Kidney (tissue), 22 donors: ENCODE measurements at places on chromosomes 6 and 20. TPM values are rescaled to one million over a fixed set of nuclear protein-coding genes. Genes with fewer than 3 reads are reported as not detected.
A peak's percentile ranks its signal among the peaks of the same experiment; 100 is the strongest.

- DNase-seq = no peak
- H3K4me3 ChIP-seq = no peak overlapping the region
- H3K27me3 ChIP-seq = no peaks in the 10 kb centered on the region
- H3K36me3 ChIP-seq = no peaks in the 10 kb centered on the region
Observed at GRCh38 chr20:24147961-24148360, 159.4 kb upstream of the GGTLC1 start.

DNA sequence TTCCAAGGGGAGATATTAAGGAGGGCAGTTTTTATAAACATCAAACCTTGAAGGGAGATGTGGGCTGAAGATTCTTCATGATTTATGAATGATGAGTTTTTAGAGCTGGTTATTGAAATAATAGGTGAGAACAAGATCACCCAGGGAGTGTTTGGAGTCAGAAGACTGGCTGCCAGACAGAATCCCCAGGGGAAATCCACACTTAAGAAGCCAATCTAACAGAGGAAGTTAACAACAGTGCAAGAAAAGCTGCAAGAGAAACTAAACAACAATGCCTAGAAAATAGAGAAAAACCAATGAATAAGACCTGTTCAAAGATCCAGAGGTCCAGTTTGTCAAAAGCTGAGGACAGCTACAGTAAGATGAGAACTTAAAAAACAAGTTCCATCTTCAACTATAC, 167.9 kb upstream of the MAN1A1 start:
- no peaks in the 10 kb centered on the region for H3K4me1 ChIP-seq
- H3K36me3 ChIP-seq = no peaks in the 10 kb centered on the region
- DNase-seq = no peak
- H3K27ac ChIP-seq = no peak overlapping the region
- no peak overlapping the region for H3K4me3 ChIP-seq

DNA sequence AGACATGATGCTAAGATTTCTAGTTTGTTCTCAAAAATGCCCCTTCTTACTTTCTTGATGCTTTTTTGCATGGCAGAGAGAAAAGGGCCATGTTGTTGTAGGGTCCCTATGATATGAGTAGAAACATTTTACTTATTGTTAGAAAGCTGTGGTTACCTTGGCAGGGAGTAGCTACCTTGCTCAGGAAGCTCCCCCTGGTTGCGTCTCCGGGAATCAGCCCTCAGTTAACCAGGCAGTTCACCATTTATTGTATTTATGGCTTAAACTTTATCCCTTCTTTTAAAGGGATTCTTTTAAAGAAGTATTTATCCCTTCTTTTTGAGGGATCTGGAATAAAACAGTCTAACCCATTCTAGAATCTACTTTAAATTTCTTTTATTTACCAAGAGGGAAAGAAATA, 113.9 kb upstream of the PROKR2 start:
- H3K4me3 ChIP-seq = no peak overlapping the region
- no peaks in the 10 kb centered on the region for H3K27me3 ChIP-seq
- no peaks in the 10 kb centered on the region for H3K4me1 ChIP-seq
- no peak for DNase-seq
- H3K27ac ChIP-seq = no peak overlapping the region

DNA sequence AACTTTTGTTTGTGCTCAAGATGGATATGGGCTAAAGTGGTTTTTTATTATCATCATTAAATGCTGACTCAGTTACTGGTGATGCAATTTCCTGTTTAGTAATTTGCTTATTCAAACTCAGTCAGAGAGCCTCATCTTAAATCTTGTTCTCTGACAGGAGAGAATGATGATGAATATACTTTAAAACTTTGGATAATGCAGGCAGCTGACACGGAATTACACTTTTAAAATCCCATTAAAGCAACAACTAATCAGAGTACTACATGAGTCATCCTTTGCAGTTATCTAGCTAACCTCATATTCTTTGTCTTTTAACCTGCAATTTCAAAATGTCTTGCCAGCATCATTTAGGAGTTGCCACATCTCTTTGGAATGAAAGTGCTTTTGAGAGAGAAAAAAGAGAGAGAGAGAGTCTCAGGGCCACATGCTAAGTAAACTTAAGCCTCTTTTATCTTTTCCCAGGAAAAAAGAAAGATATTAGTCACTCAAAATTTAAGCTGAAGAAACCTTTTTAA, 9.2 kb upstream of the C6orf141 start:
- H3K27ac ChIP-seq = no peak overlapping the region
- no peak for DNase-seq
- H3K4me3 ChIP-seq = no peak overlapping the region
- H3K27me3 ChIP-seq = no peaks in the 10 kb centered on the region
- H3K4me1 ChIP-seq = no peaks in the 10 kb centered on the region

GRCh38 chr6:132695773-132696172, 18.1 kb downstream of the VNN1 start:
- no peak overlapping the region for H3K4me3 ChIP-seq
- H3K27ac ChIP-seq = no peak overlapping the region
- no peaks in the 10 kb centered on the region for H3K27me3 ChIP-seq
- H3K36me3 ChIP-seq = no peaks in the 10 kb centered on the region
- H3K4me1 ChIP-seq = no peaks in the 10 kb centered on the region
- DNase-seq = no peak

DNA sequence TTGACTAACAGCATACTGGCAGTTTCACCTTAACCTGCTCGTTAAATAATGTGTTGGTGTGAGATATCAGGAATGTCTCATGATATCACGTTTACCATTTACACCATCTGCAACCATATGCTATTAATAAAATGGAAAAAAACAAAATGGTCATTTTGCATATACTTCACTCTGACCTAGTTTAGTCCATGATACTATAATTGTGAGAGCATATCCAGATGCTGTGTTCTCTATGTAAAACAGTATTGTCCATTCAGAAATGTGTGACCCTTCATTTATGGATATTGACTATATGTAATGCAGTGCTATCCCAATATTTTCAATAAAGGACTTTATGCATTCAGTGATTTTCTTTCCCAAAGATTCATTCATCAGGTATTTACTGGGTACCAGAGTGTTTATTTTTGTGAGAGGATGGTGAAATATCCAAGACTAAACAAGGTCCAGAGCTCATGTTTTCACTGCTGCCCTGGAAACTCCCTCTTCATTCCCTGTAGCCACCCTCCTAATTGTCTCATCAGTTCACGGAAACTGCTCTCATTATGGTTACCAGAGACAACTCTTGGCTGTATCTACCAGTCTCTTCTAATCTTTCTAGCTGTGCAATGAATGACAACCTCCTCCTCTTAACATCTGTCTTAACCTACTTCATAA, 25.7 kb upstream of the HINT3 start:
- H3K27me3 ChIP-seq = no peaks in the 10 kb centered on the region
- H3K4me1 ChIP-seq = no peaks in the 10 kb centered on the region
- peaks cover 17% of the 10 kb centered on the region for H3K36me3 ChIP-seq

GRCh38 chr20:58889334-58889760, 36.8 kb downstream of the GNAS start:
- no peak overlapping the region for H3K27ac ChIP-seq
- H3K36me3 ChIP-seq = no peaks in the 10 kb centered on the region
- no peaks in the 10 kb centered on the region for H3K27me3 ChIP-seq
- H3K4me3 ChIP-seq = peak overlapping the region; percentile 16
- no peak for DNase-seq
- H3K4me1 ChIP-seq = peaks cover 3% of the 10 kb centered on the region

- no peak for DNase-seq
- no peaks in the 10 kb centered on the region for H3K27me3 ChIP-seq
- no peak overlapping the region for H3K4me3 ChIP-seq
- no peaks in the 10 kb centered on the region for H3K36me3 ChIP-seq
- H3K4me1 ChIP-seq = no peaks in the 10 kb centered on the region
Observed at GRCh38 chr6:11606332-11606731, 68.8 kb downstream of the TMEM170B start.

- no peak overlapping the region for H3K27ac ChIP-seq
- no peak overlapping the region for H3K4me3 ChIP-seq
- no peaks in the 10 kb centered on the region for H3K36me3 ChIP-seq
- H3K27me3 ChIP-seq = no peaks in the 10 kb centered on the region
Observed at GRCh38 chr6:11636121-11636520, 98.6 kb downstream of the TMEM170B start.

DNA sequence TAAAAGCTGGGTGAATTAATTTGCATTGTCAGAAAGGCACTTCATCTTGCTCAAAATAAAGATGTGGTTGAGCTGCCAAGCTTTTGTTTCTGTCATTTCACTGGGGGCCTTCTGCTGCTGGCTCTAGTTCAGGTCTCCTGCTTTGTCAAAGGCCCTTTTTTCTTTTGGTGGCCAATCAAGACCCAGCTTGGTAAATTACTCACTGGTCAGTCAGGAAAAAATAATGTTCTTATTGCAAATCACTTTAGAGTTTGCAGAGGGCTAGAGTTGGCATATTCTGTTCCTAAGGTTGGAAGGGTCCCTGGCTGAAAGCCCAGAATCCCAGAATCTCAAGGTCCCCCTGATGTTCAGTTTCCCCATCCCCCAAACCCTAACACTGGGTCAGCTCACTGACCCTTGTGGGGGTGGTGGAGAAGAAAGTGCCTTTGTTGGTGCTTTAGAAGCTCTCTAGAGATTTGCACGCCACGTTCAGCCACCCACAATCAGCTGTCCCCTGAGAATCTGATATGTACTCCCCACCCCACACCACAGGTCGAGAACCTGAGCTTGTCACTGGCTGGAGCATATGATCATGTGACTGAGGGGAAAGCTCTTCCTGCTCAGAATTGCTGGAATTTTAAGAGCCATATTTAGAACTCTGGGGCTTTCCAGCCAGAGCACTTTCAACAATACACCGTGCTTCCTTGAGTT, 21.7 kb upstream of the BNIP5 start:
- H3K27me3 ChIP-seq = no peaks in the 10 kb centered on the region
- H3K4me1 ChIP-seq = no peaks in the 10 kb centered on the region
- H3K36me3 ChIP-seq = no peaks in the 10 kb centered on the region
- H3K4me3 ChIP-seq = no peak overlapping the region
- DNase-seq = no peak
- peak overlapping the region; percentile 37 for H3K27ac ChIP-seq

- peak overlapping the region; percentile 9 for H3K4me3 ChIP-seq
- no peaks in the 10 kb centered on the region for H3K36me3 ChIP-seq
- H3K27ac ChIP-seq = no peak overlapping the region
- H3K4me1 ChIP-seq = no peaks in the 10 kb centered on the region
- no peak for DNase-seq
Observed at GRCh38 chr6:54718541-54719023, 128.0 kb upstream of the FAM83B start.

GRCh38 chr6:120587381-120587780, 746.9 kb downstream of the TBC1D32 start:
- H3K4me1 ChIP-seq = no peaks in the 10 kb centered on the region
- no peak overlapping the region for H3K27ac ChIP-seq
- no peaks in the 10 kb centered on the region for H3K27me3 ChIP-seq
- no peaks in the 10 kb centered on the region for H3K36me3 ChIP-seq

DNA sequence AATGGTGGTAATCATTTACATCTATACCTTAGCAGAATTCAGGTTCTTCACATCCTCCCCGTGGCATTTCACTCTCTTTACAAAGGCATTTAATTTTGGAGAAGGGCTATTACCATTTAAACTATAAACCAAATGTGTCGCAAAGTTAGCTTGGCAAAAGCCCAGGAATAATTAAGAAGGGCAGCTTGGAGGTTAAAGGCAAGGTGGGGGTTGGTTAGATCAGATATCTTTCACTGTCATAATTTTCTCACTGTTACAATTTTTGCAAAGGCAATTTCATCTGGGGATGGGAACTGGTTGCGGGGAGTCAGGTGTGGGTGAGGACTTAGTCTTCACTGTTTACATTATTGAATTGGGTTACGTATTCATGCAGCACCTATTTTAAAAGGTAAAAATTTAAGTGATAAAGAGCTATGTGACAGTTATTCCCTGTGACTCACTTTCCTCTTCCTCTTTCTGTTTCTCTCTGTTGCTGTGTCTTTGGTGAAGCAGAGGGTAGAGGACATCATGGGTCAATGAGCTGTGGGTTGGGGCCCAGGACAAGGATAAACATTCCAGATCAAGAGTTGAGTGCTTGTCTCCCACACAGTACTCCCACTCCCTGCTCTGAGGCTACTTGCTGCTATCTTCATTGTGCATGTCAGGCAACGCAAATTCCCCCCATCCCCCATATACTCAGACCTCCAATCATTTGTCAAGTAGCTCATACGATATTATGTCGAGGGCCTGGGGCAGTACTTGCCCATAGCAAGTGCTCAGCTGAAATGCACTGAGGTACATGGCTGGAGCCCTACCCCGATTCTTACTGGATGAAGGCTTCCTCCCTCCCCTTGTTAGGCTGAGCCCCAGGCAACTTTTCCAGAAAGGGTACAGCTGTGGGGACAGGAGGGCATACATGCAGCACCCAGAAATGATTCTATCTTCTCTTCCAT, 223.1 kb upstream of the MYLIP start:
- no peaks in the 10 kb centered on the region for H3K27me3 ChIP-seq
- H3K27ac ChIP-seq = no peak overlapping the region
- H3K4me1 ChIP-seq = peaks cover 2% of the 10 kb centered on the region

DNA sequence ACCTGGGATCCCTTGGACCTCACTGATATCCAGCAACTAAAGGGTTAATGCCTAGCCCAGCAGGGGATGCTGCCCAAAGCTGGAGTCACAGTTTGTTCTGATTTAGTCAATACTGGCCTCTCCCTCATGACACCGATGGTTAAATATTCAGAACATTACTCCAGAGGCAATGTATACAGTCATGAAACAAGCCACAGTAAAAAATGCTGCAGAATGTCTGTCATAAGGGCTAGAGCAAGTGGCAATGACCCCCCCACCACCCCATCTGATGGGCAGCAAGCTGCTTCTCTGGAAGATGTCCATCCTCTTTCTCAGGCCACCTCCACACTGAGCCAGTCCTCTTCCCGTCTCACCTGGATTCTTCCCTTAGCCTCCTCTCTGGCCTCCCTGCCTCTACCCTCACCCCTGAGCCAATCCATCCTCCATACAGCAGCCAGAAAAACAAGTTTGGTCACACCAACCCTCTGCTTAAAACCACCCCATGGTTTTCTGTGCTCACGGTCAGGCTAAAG, 99.0 kb upstream of the KCNG1 start:
- H3K4me1 ChIP-seq = no peaks in the 10 kb centered on the region
- no peaks in the 10 kb centered on the region for H3K27me3 ChIP-seq
- DNase-seq = no peak

- no peaks in the 10 kb centered on the region for H3K27me3 ChIP-seq
- peak overlapping the region; percentile 73 for H3K27ac ChIP-seq
- no peaks in the 10 kb centered on the region for H3K36me3 ChIP-seq
- peak; percentile 79 for DNase-seq
- H3K4me1 ChIP-seq = peaks cover 3% of the 10 kb centered on the region
- peak overlapping the region; percentile 88 for H3K4me3 ChIP-seq
Observed at GRCh38 chr6:53795702-53796450, 1.1 kb downstream of the LRRC1 start.

BPIFB1 gene
- not detected for polyA plus RNA-seq

CST5 gene
- polyA plus RNA-seq = not detected

PAK5 gene
- polyA plus RNA-seq = 0.22 TPM

SRXN1 gene
- polyA plus RNA-seq = 51.1 TPM

ZNF322 gene
- 7.9 TPM for polyA plus RNA-seq

SRC gene
- 28.5 TPM for polyA plus RNA-seq

ZNF343 gene
- 7.9 TPM for polyA plus RNA-seq

PRR18 gene
- not detected for polyA plus RNA-seq

ARMH2 gene
- not detected for polyA plus RNA-seq

FOXA2 gene
- polyA plus RNA-seq = not detected

MUC21 gene
- polyA plus RNA-seq = not detected

NNAT gene
- polyA plus RNA-seq = not detected

RIPK1 gene
- 14.7 TPM for polyA plus RNA-seq

SSR1 gene
- 40.4 TPM for polyA plus RNA-seq

COL9A1 gene
- 0.19 TPM for polyA plus RNA-seq

RBM24 gene
- polyA plus RNA-seq = 0.47 TPM

WFDC5 gene
- polyA plus RNA-seq = not detected
